IPS DF 6.9 (cell line): ENCODE measurements at places on chromosomes 16 and 17.

- H3K27me3 ChIP-seq = no peaks in the 10 kb centered on the region
- H3K4me1 ChIP-seq = no peaks in the 10 kb centered on the region
- no peak within 1 kb of the TSS for H3K4me3 ChIP-seq
- no peak within 1 kb of the TSS for H3K27ac ChIP-seq
Measured at GRCh38 chr16:28494121-28494851, at the start of gene APOBR. Gene APOBR (plus strand): TSS chr16:28494643. CDS start chr16:28494682, 39 bp downstream.

GRCh38 chr17:27598337-27599050 lies 32.5 kb upstream of the LGALS9 start:
- H3K27me3 ChIP-seq = no peaks in the 10 kb centered on the region
- H3K4me1 ChIP-seq = no peaks in the 10 kb centered on the region
- H3K27ac ChIP-seq = no peak overlapping the region
- DNase-seq = no peak
- no peak overlapping the region for H3K4me3 ChIP-seq
- peaks cover 2% of the 10 kb centered on the region; the same call in 1 of the 2 replicates for H3K36me3 ChIP-seq

DNA sequence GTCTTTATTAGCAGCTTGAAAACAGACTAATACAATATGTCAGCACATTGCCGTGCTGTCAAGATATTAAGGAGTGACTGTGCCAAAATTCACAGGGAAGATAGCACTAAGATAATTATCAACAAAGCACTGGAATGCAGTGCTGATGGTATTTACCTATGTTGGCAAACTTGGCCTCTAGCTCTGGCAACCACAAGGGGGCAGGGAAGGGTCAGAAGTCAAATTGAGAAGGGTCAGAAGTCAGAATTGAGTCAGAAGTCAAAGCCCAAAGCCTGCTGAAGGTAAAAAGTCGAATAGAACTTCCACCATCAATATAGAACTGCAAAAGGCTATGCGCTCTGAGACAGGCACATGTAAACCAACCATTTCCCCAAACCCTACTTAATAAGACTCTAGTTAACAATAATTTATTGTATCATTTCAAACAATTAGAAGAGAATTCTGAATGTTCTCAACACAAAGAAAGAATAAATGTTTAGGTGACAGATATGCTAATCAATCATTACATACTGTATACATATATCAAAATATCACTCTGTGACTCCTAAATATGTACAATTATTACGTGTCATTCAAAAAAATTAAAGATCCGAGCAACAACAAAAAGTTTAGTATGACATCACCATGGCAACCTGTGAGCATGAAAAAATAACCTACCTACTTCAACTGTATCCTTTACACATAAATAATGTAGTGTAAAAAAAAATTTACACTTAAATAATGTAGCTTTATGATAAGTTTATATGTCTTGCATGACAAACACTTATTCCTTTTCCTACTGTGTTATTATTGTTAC lies 916.1 kb downstream of the KCNJ2 start:
- no peaks in the 10 kb centered on the region for H3K36me3 ChIP-seq
- H3K27ac ChIP-seq = no peak overlapping the region
- no peaks in the 10 kb centered on the region for H3K4me1 ChIP-seq
- peak; percentile 50 for DNase-seq

DNA sequence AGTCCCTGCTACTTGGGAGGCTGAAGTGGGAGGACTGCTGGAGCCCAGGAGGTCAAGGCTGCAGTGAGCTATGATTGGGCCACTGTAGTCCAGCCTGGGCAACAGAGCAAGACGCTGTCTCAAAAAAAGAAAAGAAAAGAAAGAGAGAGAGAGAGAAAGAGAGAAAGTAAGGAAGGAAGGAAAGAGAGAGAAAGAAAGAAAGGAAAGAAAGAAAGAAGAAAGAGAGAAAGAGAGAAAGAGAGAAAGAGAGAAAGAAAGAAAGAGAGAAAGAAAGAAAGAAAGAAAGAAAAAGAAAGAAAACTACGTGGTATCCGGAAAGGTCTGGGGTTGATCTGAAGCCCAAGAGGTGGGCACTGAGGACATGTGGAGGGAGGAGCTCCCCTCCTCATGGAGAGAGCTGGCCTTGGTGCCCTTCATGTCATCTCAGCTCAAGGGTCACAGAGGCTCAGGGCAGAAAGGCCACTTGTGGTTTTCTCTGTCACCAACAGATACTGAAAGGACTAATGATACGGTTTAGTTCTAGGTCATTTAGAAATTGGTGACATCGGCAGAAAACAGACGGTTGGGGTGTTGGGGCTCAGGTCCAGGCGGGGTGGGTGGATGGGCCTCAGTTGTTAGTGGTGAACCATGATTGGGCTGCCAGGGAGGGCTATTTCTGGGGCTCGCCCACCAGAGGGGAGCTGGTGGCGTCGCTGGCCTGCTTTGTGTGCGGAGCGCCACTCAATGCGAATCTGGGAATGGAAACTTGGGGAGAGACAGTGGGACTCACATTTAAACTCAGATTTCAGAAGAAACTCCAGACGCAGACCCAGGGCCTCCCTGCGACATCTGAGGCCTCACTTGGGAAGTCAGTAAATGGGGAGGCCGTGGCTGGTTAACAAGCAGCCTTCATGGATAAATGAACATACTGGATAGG lies 44.6 kb downstream of the FOXL1 start:
- H3K36me3 ChIP-seq = no peaks in the 10 kb centered on the region
- no peak overlapping the region for H3K27ac ChIP-seq
- H3K27me3 ChIP-seq = no peaks in the 10 kb centered on the region
- no peak overlapping the region for H3K4me3 ChIP-seq
- DNase-seq = no peak
- H3K4me1 ChIP-seq = no peaks in the 10 kb centered on the region

- H3K27ac ChIP-seq = no peak overlapping the region
- no peaks in the 10 kb centered on the region for H3K27me3 ChIP-seq
- H3K4me1 ChIP-seq = no peaks in the 10 kb centered on the region
- DNase-seq = no peak
- H3K4me3 ChIP-seq = no peak overlapping the region
Measured at GRCh38 chr17:37672548-37673078, 29.4 kb upstream of the DDX52 start.

- no peak overlapping the region for H3K4me3 ChIP-seq
- DNase-seq = no peak
- no peak overlapping the region for H3K27ac ChIP-seq
- no peaks in the 10 kb centered on the region for H3K36me3 ChIP-seq
Measured at GRCh38 chr16:24085666-24086065, 170.5 kb upstream of the CACNG3 start.

- no peaks in the 10 kb centered on the region for H3K4me1 ChIP-seq
- DNase-seq = no peak
- peaks cover 29% of the 10 kb centered on the region for H3K36me3 ChIP-seq
- no peaks in the 10 kb centered on the region for H3K27me3 ChIP-seq
Measured at GRCh38 chr16:3388325-3388724, 12.5 kb downstream of the ZSCAN32 start.

DNA sequence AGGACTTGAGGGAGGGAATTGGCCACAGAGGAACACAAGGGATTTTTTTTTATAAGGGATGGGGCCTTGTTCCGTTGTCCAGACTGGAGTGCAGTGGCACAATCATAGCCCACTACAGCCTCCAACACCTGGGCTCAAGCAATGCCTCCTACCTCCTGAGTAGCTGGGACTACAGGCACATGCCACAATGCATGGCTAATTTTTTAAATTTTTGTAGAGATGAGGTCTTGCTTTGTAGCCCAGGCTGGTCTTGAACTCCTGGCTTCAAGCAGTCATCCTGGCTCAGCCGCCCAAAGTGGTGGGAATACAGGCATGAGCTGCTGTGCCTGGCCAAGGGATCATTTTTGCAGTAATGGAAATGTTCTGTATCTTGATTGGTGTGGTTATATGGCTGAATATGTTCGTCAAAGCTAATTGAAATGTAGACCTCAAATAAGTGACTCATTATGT lies 56.9 kb downstream of the VMP1 start:
- H3K4me3 ChIP-seq = no peak overlapping the region
- DNase-seq = no peak
- no peaks in the 10 kb centered on the region for H3K4me1 ChIP-seq
- no peaks in the 10 kb centered on the region for H3K36me3 ChIP-seq
- H3K27me3 ChIP-seq = no peaks in the 10 kb centered on the region
- H3K27ac ChIP-seq = no peak overlapping the region

GRCh38 chr16:57821149-57821971 lies 19.1 kb upstream of the KIFC3 start:
- H3K36me3 ChIP-seq = no peaks in the 10 kb centered on the region
- no peak overlapping the region for H3K4me3 ChIP-seq
- no peaks in the 10 kb centered on the region for H3K27me3 ChIP-seq
- no peak for DNase-seq

GRCh38 chr16:56401482-56401881 lies 23.9 kb downstream of the AMFR start:
- no peaks in the 10 kb centered on the region for H3K4me1 ChIP-seq
- H3K27me3 ChIP-seq = no peaks in the 10 kb centered on the region
- no peak overlapping the region for H3K4me3 ChIP-seq
- peak; percentile 16 for DNase-seq
- H3K27ac ChIP-seq = no peak overlapping the region
- peaks cover 2% of the 10 kb centered on the region; the same call in 1 of the 2 replicates for H3K36me3 ChIP-seq

- no peak for DNase-seq
- H3K27me3 ChIP-seq = no peaks in the 10 kb centered on the region
- no peak overlapping the region for H3K4me3 ChIP-seq
- no peaks in the 10 kb centered on the region for H3K4me1 ChIP-seq
- no peak overlapping the region for H3K27ac ChIP-seq
Measured at GRCh38 chr16:46857368-46857945, 26.5 kb upstream of the C16orf87 start.

DNA sequence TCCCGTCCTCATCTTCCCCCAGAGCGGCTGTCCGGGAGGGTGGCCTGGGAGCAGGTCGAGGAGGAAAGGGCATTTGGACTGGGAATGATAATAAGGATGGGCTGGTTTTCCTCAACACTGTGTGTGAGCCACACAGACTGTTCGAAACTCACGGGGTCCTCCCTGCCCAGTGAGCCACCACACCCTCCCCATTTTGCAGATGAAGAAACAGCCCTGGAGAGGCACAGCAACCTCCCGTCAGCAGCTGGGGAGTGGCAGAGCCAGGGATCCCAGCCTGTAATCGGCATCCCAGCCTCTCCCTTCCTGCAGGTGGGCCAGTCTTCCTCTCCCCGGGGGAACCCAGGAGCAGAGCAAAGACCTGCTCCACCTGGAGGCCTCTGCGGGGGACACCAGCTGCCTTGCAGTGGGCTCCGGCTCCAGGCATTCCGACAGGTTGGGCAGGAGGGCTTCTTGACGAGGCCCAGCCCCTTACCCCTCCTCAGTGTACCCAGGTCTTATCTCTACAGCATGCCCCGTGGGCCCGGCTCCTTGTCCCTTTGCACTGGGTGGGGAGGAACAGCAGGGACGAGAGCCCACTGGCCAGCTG lies 23.8 kb downstream of the ENGASE start:
- H3K27me3 ChIP-seq = no peaks in the 10 kb centered on the region
- no peaks in the 10 kb centered on the region; the same call in 1 of the 2 replicates for H3K4me1 ChIP-seq
- H3K36me3 ChIP-seq = no peaks in the 10 kb centered on the region; the same call in 1 of the 2 replicates

- no peak for DNase-seq
- no peaks in the 10 kb centered on the region for H3K27me3 ChIP-seq
- H3K36me3 ChIP-seq = no peaks in the 10 kb centered on the region
- no peak overlapping the region for H3K4me3 ChIP-seq
Measured at GRCh38 chr17:69082696-69083095, 22.0 kb upstream of the ABCA9 start.

DNA sequence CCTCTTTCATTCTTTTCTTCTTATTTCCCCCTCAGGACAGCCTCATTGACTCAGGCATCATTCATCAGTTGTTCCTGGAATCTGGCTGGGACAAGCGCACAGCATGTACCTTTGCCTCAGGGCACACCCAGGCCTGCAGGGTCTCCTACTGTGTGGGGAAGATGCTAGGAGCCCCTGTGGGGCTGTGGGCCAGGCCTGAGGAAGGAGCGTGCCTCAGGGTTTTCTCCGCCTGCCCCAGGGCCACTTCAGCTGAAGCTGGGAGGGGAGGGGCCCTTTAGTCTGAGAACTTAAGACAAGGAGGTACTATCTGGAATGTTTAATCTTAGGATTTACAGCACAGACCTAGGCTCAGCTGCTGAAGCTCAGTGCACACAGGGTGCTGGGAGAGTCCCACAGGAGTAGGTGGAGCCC lies 7.9 kb downstream of the ELMO3 start:
- H3K4me1 ChIP-seq = peaks cover 4% of the 10 kb centered on the region; the same call in 1 of the 2 replicates
- H3K27me3 ChIP-seq = no peaks in the 10 kb centered on the region
- no peak overlapping the region for H3K27ac ChIP-seq
- H3K36me3 ChIP-seq = peaks cover 6% of the 10 kb centered on the region; the same call in 1 of the 2 replicates
- no peak overlapping the region for H3K4me3 ChIP-seq
- no peak for DNase-seq

DNA sequence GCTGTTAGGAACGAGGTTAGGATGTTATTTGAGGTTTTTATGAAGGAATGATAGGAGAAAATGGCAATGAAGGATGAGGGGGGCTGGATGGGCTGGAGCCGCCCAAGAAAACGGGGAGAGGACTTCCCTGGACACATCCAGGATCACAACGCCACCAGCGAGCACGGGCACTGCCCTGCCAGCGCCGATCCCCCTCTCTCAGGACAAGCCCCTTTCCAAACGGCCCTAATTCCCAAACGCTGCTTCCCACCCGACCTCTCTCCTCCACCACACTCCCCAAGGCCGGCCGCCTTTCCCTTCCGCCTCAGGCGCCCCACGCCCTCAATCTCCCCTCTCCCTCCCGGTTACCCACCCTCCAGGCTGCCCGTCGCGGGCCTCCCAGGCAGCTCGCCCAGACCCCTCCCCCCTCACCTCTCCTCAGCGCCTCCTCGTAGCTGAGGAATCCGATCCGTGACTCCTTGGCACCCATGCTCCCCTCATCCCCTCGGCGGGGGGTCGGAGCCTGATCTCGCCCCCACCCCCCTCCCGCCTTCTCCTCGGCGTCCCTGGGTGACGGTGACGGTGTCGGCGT lies 377 bp downstream of the USP32 start:
- H3K36me3 ChIP-seq = no peaks in the 10 kb centered on the region
- peak overlapping the region; percentile 3 for H3K27ac ChIP-seq
- H3K27me3 ChIP-seq = no peaks in the 10 kb centered on the region
- peak overlapping the region; percentile 96 for H3K4me3 ChIP-seq
- no peak for DNase-seq
- no peaks in the 10 kb centered on the region; the same call in 1 of the 2 replicates for H3K4me1 ChIP-seq

- H3K36me3 ChIP-seq = no peaks in the 10 kb centered on the region
- no peak overlapping the region for H3K4me3 ChIP-seq
- H3K27me3 ChIP-seq = no peaks in the 10 kb centered on the region
- H3K27ac ChIP-seq = no peak overlapping the region
- DNase-seq = no peak
- no peaks in the 10 kb centered on the region for H3K4me1 ChIP-seq
Measured at GRCh38 chr16:85970738-85971137, 71.8 kb downstream of the IRF8 start.
